H1 (cell line): ENCODE measurements at places on chromosomes 2 and 18.

DNA sequence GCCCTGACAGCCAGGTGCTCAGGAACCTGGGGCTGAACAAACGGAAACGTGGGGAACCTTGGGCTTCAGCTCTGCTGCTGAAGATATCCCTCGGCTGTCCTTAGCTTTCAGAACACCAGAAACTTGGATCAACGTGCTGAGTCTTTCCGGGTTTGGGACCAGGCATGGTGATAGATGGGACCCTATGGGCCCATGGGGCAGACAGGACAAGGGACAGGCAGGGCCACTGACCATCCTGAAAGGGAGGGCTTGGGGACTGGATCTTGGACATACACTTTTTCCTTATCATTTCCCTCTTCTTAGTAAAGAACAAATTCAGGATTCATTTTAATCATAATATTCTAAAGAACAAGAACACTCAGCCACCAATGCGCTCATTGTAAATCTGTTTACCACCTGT lies 16.3 kb upstream of the HES6 start:
- DNase-seq = no peak

- DNase-seq = no peak
Measured at GRCh38 chr2:222013889-222014288, 284.9 kb downstream of the PAX3 start.

DNA sequence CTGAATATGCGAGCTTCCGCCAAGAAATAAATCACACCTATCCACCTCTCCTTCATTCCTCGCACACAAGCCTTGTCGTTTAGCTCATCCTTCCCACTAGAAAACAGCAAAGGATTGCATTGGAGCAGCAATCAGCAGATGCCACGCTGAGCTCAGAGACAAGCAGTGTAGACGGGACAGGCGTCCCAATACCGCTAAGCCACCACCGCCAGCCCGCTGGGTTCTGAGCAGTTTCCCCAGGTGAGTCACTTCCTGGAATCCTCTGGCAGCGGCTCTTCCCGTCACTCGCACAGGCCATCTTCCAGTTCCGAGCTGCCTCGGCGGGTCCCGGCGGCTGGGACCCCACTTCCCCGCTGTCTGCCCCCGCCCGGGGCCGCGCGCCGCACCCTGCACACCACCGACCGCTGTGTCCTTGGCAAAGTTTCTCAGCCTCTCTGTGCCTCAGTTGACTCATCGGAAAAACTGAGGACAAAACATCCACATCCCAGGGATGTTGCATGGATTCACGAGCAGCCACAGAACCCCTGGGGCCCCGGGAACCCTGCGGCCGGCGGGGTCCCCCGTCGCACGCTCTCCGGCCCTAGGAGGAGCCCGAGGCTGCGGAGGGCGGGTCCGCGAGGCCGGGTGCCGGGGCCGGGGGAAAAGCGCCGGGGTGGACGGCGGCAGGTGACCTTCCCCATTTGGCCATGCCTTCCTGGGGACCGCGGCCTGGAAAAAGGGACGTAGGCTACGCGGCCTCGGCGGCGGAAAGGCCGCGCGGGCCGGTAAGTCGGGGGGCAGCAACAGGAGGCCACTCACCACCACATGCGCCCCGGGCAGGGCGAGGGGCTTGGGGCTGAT lies 573 bp downstream of the KDSR start:
- DNase-seq = peak; percentile 34

GRCh38 chr18:61034580-61034979 lies 298.6 kb upstream of the CDH20 start:
- no peak for DNase-seq

GRCh38 chr18:22489704-22490103 lies 72.0 kb upstream of the CTAGE1 start:
- DNase-seq = no peak

DNA sequence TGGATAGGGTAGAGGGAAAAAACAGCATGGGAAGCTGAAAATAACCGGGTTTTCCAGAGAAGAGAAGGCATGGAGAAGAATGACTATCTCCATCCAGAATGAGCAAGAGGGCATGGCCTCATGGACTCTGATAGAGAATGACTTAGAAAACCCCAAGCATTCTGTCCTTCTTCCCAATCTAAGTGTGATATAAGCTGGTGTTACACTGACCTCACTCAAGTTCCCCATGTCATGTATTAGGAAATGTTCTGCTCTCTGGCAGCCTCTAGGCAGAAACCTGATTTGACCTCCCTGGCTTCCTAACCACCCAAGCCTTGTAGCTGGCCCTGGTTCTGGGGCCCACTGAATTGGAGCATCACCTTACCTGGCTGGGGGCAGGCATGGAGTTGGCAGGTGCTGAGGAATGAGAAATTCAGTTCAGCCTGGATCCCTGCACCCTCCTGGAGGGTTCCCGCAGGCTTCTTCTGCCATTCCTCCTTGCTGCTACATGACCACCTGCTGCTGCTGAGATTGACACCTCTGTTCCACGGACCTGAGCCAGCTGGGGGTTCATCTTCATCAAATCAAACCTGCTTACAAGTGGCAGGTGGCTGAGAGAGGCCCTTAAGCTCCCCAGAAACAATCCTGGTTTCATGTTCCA lies 5.2 kb upstream of the SIGLEC15 start:
- no peak for DNase-seq

GRCh38 chr2:239424337-239425045 lies 23.7 kb upstream of the HDAC4 start:
- DNase-seq = no peak

GRCh38 chr2:65436824-65437221 lies 4.4 kb upstream of the SPRED2 start:
- DNase-seq = no peak

- no peak for DNase-seq
Measured at GRCh38 chr2:26011990-26012856, 21.7 kb upstream of the RAB10 start.

GRCh38 chr2:155320236-155320635 lies 621.7 kb downstream of the KCNJ3 start:
- DNase-seq = no peak

DNA sequence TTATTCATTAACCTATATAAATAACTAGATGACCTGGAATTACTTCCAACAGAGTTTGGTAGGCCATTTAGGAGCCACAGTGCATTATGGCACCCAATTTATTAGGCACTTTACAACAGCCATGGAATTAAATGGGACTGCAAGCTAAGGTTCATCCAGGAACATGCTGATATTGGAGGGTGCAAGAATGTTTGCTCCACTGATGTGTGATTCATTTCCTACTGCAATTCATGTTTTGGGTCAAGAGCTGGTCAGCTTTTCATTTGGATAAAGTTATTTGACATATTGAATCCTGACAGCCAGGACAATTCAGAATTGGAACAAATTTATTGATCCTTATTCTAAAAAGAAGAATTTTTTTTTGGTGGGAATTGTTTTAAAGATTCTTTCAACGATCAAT lies 11.8 kb upstream of the LYPD1 start:
- no peak for DNase-seq

DNA sequence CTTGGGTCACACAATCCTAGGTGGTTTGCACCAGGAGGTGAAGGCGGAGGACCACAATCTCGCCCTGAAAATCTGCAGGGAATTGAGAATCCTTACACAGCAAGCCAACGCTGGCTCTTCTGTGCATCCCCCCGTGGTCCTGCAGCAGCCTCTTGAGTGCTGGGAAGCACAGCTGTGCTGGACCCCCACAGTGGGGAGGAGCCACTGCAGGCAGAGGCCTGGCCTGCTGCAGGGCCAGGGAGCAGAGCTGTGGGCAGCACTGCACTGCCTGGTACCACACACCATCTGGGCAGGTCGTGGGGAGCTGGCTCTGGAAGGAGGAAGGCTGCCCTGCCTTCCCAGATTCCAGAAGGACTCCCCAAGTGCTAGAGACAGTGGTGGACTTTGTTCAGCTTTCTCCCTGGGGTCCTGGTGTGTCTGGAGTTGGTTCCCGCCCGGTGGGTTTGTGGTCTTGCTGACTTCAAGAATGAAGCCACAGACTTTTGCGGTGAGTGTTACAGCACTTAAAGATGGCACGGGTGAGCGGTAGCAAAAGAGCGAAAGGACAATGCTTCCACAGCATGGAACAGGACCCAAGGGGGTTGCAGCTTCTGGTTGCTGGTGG lies 106.3 kb downstream of the FAM168B start:
- no peak for DNase-seq

DNA sequence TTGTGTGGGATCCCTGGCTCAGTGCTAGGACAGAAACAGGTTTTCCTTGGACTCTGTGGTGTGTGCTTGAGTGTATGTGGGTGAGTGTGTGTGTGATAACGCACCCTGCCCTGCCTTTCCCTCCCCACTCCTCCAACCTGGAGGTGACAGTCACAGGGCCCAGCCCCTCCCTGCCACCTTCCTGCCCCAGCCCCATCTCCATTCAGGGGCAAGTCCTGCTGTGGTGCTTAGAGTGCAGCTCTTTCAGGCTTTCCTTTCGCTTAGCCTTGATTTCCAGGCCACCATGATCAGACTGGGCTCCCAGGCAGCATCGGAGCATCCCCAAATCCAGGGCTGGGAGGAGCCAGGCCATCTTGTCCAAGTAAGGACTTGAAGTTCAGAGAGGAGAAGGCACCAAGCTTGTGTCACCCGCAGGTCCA lies 185.2 kb downstream of the ZFP36L2 start:
- no peak for DNase-seq

DNA sequence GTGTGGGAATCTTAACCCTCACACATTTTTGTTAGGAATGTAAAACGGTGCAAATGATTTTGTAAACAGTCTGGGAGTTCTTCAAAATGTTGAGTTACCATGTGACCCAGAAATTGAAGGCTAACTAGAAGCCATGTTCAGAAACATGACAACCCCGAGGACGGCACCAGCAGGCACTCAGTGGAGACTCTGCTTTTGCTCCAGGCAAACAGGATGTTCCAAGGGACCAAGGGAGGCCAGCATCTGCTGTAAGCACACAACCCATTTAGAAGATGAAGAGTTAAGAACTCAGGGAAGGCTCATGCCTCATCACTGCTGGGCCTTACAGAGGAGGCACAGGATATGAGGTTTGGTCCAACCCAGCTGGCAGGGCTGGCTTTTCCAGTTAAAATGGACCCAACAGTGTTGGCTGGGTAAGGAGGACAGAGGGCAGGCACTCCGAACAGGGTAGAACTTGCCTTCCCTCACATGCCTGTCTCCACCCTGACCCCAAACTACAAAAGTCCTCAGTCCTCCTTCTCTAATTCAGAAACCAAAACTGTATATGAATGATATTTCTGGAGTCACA lies 23.6 kb downstream of the PARD6G start:
- no peak for DNase-seq

DNA sequence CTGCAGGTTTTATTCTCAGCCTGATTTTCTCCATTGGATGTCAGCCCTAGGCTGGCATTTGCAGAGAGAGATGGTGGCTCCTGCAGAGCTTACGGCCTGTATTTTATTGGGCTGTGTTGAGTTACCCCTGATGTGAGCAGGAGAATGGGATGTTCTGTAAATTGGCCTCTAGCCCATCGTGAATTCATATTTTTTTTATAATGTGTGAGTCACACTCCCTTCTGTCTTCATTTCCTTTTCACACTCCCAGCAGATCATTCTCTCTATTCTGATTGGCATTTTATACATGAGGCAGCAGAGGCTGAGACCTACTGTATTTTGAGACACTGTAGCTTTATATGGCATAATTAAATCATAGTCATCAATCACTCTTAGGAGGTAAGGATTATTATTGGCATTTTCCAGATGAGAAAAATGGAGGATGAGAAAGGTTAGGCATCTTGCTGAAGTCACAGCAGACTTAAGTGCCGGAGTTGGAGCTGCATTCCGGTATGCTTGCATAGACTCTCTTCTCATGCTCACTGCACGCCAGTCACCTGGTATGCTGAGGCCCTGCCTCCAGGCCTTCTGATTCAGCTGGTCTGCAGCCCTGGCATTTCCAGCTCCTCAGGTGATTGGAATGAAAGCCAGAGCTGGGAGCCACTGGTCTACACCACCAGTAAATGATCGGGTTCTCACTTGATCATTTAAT lies 142.4 kb downstream of the NEDD4L start:
- DNase-seq = no peak

DNA sequence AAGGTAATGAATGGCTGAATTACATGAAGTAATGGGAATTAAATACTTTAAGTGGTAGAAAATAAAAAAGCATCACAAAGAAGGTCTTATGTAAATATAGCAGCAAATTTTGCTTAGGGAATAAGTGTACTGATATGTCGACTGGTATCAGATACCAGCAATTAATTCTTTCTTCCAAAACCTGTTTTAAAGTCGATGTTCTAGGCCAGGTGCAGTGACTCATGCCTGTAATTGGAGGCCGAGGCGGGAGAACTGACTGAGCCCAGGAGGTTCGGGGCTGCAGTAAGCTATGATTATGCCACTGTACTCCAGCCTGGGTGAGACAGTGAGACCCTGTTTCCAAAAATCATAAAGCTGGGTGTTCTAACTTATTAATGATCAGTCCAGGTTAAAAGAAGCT lies 30.3 kb downstream of the SP3 start:
- no peak for DNase-seq

GRCh38 chr2:107323946-107324565 lies 438.1 kb upstream of the ST6GAL2 start:
- no peak for DNase-seq

GRCh38 chr18:9067823-9068222 lies 34.7 kb upstream of the NDUFV2 start:
- DNase-seq = no peak

DNA sequence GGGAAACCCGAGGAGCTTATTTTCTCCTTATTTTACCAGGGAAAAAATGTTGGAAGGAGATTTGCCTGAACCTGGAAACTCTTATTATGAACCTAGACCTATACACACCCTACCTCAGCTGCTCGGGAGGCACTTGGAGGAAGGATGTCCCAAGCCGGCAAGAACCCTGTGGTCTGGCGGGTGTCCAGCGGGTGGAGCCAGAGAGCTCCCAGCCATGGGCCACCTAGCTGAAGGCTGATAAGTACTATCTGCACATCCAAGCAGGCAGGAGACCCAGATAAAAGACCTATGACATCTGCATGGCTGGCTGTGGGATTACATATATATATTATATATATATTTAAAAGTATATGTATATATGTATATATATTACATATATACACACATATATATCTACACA lies 1.1 kb upstream of the SLC14A1 start:
- DNase-seq = peak; percentile 56

DNA sequence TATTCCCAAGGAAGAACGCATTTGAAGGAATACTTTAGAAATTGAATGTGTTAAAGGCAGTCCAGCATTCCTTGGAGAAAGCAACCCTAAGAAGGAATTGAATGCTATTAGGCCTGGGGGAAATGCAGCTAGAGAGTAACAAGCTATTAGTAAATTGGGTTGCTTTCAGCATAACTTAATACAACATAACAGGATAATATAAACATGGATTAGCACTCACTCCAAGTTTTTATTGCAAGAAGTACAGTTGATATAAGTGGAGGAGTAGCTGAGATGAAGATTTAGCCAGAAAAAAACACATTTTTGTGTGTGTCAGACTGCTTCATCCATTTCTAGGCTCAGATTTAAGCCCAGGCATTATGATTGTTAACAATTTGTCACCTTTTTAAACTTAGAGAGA lies 314.6 kb downstream of the MEIS1 start:
- DNase-seq = no peak

DNA sequence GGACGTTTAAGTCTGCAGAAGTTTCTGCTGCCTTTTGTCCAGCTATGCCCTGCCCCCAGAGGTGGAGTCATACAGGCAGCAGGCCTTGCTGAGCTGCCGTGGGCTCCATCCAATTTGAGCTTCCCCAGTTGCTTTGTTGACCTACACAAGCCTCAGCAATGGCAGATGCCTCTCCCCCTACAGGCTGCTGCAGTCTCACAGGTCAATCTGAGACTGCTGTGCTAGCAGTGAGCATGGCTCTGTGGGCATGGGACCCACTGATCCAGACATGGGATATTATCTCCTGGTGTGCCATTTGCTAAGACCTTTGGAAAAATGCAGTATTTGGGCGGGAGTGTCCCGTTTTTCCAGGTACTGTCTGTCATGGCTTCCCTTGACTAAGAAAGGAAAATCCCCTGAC lies 726.0 kb downstream of the ERBB4 start:
- DNase-seq = no peak
